ENCODE measurements at places on chromosomes 12 and 14.

DNA sequence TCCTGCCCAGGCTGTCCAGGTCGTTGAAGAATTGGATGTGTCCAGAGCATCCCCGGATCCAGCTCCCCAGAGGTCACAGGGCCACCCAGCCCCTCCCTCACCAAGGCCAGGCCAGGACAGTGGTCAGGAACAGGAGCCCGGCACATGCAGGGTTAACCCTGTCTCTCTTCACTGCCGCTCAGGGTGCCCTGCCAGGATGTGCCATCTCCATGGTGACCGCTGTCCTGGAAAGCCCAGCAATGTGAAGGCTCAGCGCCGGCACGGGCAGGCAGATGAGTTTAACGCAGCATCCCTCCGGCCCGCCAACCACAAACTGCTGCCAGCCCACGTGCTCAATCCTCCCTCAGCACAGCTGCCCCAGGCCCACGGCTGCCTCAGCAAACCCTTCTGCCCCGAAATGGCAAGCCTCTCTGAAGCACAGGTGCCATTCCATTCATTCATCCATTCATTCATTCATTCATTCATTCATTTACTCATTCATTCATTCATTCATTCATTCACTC lies 4.4 kb downstream of the TMEM179 start:
- no peak for DNase-seq

GRCh38 chr14:22251090-22251489 lies 337.9 kb downstream of the DAD1 start:
- no peak for DNase-seq

- no peak for DNase-seq
Measured at GRCh38 chr14:39230416-39231035, 3.2 kb upstream of the MIA2 start.

DNA sequence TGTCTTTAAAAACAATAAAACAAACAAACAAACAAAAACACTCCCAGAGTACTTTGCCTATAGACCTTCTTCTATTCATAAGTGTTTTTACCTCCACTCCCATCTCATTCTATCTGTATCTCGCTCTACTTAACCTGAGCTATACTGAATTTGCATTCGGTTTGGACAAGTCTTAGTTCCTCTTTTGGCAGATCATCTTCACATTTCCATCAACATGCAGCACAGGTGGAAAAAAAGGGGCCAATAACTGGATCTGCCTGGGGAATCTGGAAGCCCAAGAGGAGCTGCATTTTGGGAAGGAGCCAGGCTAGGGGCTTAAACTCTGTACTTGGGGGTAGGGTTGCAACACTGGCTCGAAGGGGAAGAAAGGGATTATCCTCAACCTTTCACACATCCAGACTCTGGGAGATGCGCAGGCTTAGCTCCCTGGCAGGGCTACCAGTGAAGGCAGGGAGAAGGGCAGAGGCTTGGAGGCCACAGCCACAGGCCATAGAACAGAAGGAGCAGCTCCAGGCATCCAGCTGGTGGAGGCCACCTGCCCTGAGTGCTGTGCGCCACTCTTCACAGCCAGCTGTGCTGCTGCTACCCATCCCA lies 4.1 kb downstream of the NINJ2 start:
- no peak for DNase-seq

DNA sequence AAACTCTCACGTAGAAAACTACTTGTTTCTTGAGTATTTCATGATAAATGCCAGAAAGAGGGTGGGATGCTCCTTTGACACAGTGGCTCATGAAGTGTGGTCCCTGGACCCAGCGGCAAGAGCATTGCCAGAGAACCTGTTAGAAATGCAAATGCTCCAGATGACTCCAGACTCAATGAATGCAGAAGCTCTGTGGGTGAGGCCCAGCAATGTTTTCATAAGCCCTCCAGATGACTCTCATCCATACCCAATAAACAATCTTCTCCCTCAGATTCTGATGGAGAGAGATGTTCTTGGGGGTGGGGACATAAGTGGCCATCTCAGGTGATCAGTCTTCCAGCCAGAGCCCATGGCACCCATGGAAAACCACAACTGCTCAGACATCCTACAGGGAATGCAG lies 88.9 kb downstream of the SMOC1 start:
- no peak for DNase-seq

DNA sequence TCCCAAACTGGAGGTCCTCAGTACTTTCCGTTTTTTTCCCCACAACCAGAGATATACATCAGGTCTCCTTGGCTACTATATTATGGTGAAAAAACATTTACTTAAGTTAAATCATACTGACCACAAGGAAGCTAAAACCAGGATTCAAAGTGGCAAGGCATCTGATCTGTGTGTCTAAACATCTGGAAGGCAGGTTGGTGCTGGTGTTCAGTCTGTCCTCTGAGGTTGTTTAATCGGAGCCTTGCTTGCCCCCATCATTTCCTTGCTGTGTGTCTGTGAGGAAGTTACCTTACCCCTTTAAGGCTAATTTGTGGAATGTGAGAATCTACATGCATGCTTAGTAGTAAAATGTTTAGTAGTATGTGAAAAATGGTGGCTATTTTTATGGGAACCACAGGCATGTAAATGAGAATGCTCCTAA lies 75.6 kb downstream of the GALNT4 start:
- no peak for DNase-seq

- DNase-seq, result no peak
Measured at GRCh38 chr14:73757876-73758391, 43.8 kb upstream of the PNMA1 start.

- DNase-seq, result no peak
Measured at GRCh38 chr14:77275601-77276017, 4.6 kb upstream of the NGB start.

GRCh38 chr12:110741341-110742095 lies 1.2 kb downstream of the PPP1CC start:
- DNase-seq, result no peak

DNA sequence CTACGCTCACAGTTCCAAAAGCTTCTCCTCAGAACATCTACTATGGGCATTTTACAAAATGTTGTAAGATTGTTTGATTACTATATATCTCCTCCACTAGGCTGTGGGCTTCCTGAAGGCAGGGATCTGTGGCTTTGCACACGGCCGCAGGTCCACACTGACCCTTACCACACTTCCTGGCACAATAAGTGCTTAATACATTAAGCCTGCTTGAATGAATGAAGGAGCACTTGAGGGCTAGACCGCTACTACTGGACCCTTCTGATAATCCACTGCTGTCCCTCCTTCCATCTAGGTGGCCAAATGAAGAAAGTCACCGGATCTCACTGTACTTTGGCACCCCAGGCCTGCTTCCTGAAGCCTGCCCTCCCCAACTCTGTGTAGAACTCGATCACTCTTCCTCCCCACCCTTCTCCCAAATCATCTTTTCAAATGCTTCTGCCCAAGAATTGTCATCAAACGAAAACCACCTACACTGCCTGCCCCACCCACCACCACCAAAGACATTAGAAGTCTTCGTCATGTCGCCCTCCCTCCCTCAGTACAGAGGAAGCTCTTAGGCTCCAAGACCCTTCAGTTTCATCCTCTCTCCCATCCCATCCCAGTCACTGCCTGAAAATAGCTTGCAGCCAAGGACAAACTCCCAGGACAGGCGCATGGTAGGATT lies 596 bp upstream of the ZBTB39 start:
- DNase-seq, result no peak

DNA sequence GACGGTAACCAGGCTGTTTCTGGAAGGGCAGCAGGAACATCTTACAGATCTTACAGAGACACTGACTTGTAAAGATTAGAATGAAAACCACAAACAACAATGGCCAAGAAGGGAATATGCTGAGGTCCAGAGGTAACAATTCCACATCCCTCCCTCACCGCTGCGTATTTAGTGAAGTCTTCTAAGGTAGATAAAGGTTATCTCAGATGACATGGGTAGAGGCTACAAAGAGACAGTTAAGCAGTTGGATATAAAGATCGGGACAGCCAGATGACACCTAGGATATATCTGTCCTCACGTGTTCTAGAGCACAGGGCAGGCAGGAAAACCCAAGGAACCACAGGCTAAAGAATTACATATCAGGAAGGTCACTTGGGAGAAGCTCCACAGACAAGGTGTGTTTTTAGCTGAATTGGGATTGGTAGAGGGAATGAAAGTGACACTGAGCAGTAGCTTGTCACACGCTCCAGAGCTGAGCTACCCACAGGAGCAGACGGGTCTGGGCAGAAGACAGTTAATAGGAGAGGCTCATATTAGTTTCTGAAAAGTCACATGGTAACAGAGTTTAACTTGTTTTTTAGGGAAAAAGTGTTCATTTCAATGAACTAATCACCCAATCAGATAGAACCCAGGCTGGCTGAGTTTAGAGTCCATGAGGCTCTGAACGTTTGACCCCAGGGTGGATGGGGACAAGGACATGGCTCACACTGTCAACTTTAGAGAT lies 83.3 kb downstream of the MIA2 start:
- DNase-seq, result no peak
